ENCODE measurements at places on chromosomes 5 and 9. TPM values are rescaled to one million over a fixed set of nuclear protein-coding genes. Genes with fewer than 3 reads are reported as not detected.

DNA sequence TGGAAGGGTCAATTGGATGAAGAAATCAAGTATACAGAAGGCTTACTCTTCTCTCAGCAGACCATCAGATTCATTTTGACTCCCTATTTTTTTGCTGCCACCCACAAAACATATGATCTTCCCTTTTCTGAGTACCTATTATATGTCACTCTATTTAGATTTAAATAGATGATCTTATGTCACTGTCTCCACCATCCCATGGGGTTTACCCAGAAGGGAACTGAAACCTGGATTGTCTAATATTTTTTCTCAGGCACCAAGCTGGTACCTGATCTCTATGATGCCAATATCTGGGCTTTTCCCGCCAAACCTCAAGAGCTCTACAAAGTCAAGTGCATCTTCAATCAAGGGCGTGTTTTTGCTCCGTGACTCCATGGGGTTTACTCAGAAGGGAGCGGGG, 118.7 kb downstream of the GAS1 start:
- no peak for DNase-seq

- DNase-seq = no peak
These were observed 596 bp upstream of the CDC37L1 start for GRCh38 chr9:4678679-4679267.

GRCh38 chr5:179505636-179506261, 44.6 kb upstream of the RUFY1 start:
- no peak for DNase-seq

The PRR16 gene
- 3.3 TPM for total RNA-seq

The PCA3 gene
- total RNA-seq = not detected

The CDC26 gene
- 32.7 TPM for total RNA-seq

The SHOC1 gene
- not detected for total RNA-seq

The LOX gene
- total RNA-seq = 46.3 TPM

Data from mesenteric fat pad (tissue), 1 donor.